ENCODE measurements at places on chromosomes 6 and 20.

- DNase-seq: no peak
Measured at GRCh38 chr20:23492292-23492691, 1.4 kb downstream of the CST8 start.

GRCh38 chr6:168667428-168667805 lies 226.4 kb downstream of the SMOC2 start:
- DNase-seq: no peak

- no peak for DNase-seq
Measured at GRCh38 chr6:45478240-45478639, 100.5 kb upstream of the SUPT3H start.

DNA sequence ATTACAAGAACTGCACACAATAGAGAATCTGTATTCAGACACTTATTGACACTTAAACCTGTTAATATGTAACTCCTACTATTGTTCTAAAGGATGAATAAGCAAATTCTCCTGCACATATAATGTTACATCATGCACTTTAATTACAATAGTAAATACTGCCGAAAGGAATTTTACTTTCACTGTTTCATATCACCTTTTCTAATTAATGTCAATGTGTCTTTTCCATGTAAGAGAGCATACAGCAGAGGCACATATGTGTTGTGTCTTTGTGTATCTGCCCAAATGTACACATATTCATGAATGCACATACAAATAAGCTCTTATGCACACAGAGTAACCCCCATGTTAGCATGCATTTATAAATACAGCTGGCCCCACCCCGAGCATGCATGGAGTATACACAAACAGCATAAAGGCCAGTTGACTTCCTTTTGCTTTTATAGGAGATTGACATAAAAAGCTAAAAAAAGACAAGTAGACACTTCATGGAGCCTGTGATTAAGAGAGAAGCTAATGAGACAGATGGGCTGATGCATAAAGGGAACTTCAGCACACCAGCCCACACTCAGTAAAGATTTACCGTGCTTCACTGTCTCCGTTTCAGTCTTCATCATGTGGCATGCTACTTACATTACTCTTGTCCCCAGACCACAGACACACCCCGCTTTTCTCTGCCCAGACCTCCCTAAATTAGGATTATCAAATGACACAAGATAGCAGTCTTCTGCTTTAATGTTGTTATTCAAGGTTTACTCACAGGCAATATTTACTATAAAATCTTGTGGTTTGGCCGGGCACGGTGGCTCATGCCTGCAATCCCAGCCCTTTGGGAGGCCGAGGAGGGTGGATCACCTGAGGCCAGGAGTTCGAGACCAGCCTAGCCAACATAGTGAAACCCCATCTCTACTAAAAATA lies 184.6 kb downstream of the ATXN1 start:
- no peak for DNase-seq

- DNase-seq: no peak
Measured at GRCh38 chr6:25987845-25988244, 25.2 kb downstream of the TRIM38 start.

GRCh38 chr6:56944661-56945060 lies 10.2 kb upstream of the BEND6 start:
- no peak for DNase-seq

- DNase-seq: no peak
Measured at GRCh38 chr6:161162722-161163121, 111.1 kb downstream of the AGPAT4 start.

GRCh38 chr6:21870076-21870730 lies 276.7 kb downstream of the SOX4 start:
- no peak for DNase-seq
